ENCODE measurements at places on chromosomes 7 and 10.

DNA sequence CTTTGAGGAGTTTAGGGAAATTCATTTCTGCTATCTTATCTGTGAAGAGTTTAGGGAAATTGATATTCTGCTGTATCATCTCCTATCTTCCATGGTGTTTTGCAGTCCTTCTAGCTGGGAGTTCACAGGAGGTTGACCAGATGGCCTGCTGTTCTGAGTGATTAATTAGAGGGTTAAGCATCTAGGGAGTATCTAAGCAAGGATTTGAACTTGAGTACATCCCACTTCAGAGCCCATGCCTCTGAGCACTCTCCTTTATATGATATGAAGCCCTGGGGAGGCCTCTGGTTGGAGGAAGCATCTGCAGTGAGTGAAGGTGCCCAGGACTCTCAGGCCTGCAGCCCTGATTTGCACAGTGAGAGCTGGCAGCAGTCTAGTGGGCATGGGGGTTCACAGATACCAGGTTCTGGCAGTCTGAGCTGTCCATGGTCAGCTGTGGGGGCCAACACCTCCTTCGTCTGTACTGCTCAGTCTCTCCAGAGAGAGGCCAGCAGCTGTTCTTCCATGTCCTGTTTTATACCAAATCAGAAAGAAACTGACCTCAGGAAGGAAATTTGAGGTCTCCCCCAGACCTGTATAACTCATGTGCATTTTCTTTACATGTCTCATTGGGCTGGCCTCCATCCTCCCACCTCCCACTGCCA, 156.9 kb downstream of the PLCE1 start:
- DNase-seq: no peak

DNA sequence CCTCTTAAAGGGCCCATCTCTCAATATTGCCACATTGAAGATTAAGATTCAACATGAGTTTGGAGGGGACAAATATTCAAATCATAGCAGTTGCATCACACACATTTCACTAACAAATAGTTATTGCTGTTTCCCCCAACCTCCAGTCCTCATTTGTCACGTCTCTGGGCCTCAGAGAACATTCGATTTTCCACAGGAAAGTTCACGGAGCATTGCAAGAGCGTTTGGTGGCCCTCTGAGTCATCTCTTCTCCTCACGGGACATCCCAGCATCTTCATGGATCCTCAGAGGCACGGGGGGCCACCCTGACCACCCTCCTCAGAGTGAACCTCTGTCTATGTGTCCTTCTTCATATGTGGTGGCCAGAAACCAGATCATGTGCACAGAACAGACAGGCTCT, 50.3 kb upstream of the CHST15 start:
- no peak for DNase-seq

- DNase-seq: no peak
Measured at GRCh38 chr7:139265673-139266072, 34.6 kb downstream of the UBN2 start.

DNA sequence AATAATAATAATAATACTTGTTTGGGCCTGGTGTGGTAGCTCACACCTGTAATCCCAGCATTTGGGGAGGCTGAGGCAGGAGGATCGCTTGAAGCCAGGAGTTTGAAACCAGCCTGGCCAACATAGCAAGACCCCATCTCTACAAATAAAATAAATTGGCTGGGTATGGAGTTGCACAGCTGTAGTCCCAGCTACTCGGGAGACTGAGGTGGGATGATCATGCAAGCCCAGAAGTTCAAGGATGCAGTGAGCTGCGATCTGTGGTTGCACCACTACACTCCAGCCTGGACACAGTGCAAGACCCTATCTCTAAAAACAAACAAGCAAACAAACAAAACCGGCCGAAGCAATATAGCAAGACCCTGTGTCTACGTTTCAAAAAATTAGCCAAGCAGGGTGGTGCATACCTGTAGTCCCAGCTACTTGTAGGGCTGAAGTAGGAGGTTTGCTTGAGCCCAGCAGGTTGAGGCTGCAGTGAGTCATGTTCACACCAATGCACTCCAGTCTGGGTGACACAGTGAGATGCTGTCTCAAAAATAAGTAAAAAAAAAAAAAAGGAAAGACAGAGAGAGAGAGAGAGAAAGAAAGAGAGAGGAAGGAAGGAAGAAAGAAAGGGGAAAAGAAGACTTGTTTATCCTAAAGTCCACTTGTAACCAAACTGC, 85.6 kb upstream of the KDM7A start:
- DNase-seq: no peak

GRCh38 chr7:156612930-156613329, 27.6 kb upstream of the RNF32 start:
- DNase-seq: no peak

- no peak for DNase-seq
Measured at GRCh38 chr10:73625004-73625883, 16.0 kb downstream of the MYOZ1 start.

GRCh38 chr7:16795624-16796023, 9.2 kb downstream of the AGR2 start:
- DNase-seq: no peak

DNA sequence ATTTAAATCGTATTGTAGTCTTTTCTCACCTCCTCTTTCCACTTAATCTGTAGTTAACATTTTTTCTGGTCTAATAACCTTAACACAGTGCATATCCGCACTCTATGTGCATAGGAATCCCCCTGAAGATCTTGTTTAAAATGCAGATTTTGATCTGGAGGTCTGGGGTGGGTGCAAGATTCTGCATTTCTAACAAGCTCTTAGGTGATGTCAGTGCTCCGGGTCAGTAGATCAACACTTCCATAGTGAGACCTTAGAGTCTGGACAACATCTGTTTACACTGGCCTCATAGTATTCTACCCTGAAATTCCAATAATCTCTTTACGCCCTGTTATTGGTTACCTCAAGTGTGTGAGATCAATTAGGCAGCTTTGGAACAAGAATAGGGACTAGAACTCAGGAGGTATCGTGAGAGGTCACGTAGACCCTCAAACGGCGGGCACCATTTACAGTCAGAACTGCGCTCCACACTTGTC, 434 bp upstream of the PLEKHA8 start:
- no peak for DNase-seq

- no peak for DNase-seq
Measured at GRCh38 chr10:15543994-15544393, 172.9 kb upstream of the FAM171A1 start.

- DNase-seq: no peak
Measured at GRCh38 chr10:78042058-78042751, 8.5 kb downstream of the RPS24 start.
